ENCODE measurements at places on chromosomes 2 and 18. TPM values are rescaled to one million over a fixed set of nuclear protein-coding genes. Genes with fewer than 3 reads are reported as not detected.
A peak's percentile ranks its signal among the peaks of the same experiment; 100 is the strongest.

GRCh38 chr2:4693266-4693665 is 989.9 kb downstream of the DCDC2C start:
- H3K36me3 ChIP-seq = no peaks in the 10 kb centered on the region
- H3K4me1 ChIP-seq = no peaks in the 10 kb centered on the region
- no peak overlapping the region for H3K4me3 ChIP-seq
- no peak for DNase-seq

Gene MXD1
- total RNA-seq = 14.3 TPM

Gene ONECUT2
- not detected for total RNA-seq

- no peak for DNase-seq
These were observed 54.4 kb upstream of the CCDC68 start for GRCh38 chr18:55013685-55014084.

Gene RRM2
- total RNA-seq = 1.3 TPM

- DNase-seq = peak; percentile 2
- H3K36me3 ChIP-seq = no peaks in the 10 kb centered on the region
These were observed 36.4 kb downstream of the COL5A2 start for GRCh38 chr2:189142893-189143759.

Gene WDPCP
- 22.8 TPM for total RNA-seq

Gene HRH4
- 0.07 TPM for total RNA-seq

GRCh38 chr2:192347542-192347941 is 152.8 kb upstream of the TMEFF2 start:
- no peaks in the 10 kb centered on the region for H3K36me3 ChIP-seq
- no peak overlapping the region for H3K27ac ChIP-seq
- no peak overlapping the region for H3K4me3 ChIP-seq
- DNase-seq = no peak
- H3K27me3 ChIP-seq = no peaks in the 10 kb centered on the region
- no peaks in the 10 kb centered on the region for H3K4me1 ChIP-seq

Gene IL36RN
- not detected for total RNA-seq

DNA sequence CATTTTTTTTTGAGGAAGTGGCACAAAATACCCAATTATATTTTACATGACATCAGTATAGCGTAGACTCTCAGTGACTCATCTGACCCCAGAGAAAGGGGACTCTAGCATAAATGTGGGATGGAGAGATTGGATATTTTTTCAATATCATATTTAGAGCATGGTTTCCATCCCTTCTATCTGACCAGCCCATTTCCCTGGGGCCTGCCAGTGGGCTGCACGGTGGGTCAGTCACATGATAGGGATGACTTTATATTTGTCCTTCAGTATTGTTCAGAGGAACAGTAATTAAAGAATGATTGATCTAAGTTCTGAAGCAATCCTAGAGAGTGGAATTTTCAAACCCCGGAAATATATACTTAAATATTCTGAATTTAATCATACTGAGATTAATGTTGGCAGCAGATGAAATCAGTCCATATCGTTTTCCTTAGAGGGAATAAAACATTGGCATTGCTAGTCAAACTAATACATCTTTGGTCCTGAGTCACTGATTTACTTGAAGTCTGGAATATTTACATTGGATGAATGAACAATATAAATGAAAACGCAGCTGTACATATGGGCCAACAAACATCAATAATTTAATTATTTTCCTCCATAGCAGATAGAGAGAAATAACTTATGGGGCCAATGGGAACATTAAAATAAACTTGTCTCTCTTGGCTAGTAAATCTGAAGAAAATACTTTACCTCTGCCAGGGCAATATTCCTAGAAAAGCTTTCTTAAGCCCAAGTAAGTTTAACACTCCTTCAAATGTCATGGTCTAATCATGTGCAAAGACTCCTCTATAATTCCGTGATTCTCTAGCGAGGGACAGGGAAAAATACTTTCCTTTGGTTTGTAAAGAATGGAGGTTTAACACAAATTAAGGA is 563.6 kb upstream of the PKDCC start:
- H3K4me3 ChIP-seq = no peak overlapping the region
- H3K4me1 ChIP-seq = no peaks in the 10 kb centered on the region
- no peaks in the 10 kb centered on the region for H3K36me3 ChIP-seq
- H3K27ac ChIP-seq = no peak overlapping the region
- no peaks in the 10 kb centered on the region for H3K27me3 ChIP-seq
- DNase-seq = no peak

DNA sequence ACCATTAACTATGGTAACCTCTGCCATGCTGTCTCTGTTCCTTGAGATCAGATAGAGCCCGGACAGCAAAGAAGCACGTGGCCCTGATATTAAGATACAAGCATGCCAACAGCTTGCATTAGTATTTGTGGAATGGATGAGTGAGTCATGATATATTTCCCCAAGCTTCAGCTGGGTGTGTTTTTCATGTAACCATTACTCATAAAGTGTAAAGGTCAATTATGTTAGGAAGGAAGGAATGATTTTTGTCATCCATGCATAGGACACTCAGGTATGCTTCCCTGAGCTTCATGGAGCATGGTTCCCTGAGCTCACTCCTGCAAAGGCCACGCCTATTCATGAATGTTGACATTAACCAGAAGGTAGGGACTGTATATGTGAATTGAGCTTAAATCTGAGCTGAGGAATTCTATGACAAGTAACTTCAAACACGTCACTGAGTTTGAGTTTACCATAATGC is 74.6 kb downstream of the ARL4C start:
- H3K4me1 ChIP-seq = peaks cover 72% of the 10 kb centered on the region
- H3K27ac ChIP-seq = no peak overlapping the region
- H3K36me3 ChIP-seq = no peaks in the 10 kb centered on the region
- no peaks in the 10 kb centered on the region for H3K27me3 ChIP-seq
- no peak overlapping the region for H3K4me3 ChIP-seq

Gene CERKL
- not detected for total RNA-seq

DNA sequence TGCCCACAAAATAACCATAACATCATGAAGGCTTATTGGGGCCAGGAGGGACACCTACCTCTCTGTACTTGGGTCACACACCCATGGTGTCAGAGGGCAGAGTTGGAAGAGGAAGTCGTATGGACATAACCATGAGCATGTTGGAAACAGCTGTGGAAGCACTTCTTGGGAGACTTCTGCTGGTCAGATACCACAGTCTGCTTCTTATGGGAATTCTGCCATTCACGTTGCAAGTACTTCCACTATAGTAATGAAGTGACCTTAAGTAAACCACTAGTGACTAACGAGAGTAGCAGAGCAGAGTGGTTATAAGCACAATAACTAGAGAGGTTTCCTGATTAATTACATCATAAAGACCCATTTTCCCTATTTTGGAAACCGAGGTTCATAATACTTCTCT is 61.1 kb upstream of the TFPI start:
- H3K27ac ChIP-seq = no peak overlapping the region
- no peak overlapping the region for H3K4me3 ChIP-seq
- no peaks in the 10 kb centered on the region for H3K27me3 ChIP-seq
- H3K36me3 ChIP-seq = no peaks in the 10 kb centered on the region
- no peak for DNase-seq
- H3K4me1 ChIP-seq = no peaks in the 10 kb centered on the region

DNA sequence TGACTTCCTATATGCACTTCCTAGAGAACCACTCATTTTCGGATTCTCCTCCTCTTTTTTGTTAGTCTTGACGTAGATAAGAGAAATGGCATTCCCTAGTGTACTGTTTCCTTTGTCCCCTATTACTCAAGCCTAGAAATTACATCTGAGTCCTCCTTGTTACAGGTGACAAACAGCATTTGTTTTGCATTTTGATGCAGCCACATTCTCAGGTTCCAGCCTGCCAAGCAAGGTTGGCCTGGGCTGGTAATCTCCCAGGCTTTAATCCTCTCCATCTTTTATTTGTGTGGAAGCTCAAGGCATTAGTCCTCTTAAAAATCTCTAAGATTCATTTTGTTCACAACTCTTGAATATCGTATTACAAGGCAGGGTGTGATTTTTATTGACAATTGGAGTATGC is 318.0 kb upstream of the NRP2 start:
- H3K27ac ChIP-seq = no peak overlapping the region
- H3K4me1 ChIP-seq = no peaks in the 10 kb centered on the region
- no peak for DNase-seq
- no peaks in the 10 kb centered on the region for H3K36me3 ChIP-seq
- no peaks in the 10 kb centered on the region for H3K27me3 ChIP-seq
- H3K4me3 ChIP-seq = no peak overlapping the region

Gene EMX1
- total RNA-seq = not detected

DNA sequence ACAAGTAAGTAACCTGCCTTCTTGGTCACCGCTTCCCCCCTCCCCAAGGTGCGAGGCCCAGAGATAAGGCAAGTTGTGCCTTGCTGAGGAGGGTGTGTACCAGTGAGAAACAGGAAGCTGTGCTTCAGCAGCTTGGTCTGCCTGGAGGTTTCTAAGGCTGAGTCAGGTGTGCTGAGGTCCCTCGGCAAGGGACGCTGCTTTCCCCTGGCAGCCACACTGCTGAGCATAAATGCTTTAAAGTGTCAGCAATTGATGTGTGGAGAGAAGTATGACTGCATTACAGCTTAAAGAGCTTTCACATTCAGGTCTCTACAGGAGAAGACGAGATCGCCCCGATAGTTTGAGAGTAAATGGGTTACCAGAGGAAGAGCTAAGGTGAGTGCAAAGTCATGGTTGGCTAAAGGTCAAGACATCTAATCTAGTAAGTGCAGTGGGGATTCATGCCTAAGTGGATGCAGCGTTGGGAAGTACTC is 86.9 kb downstream of the LIMS1 start:
- peaks cover 53% of the 10 kb centered on the region for H3K4me1 ChIP-seq
- no peaks in the 10 kb centered on the region for H3K27me3 ChIP-seq
- H3K36me3 ChIP-seq = no peaks in the 10 kb centered on the region
- peak; percentile 81 for DNase-seq

Gene ARHGAP28
- total RNA-seq = not detected

Gene TMEM163
- 6.2 TPM for total RNA-seq

DNA sequence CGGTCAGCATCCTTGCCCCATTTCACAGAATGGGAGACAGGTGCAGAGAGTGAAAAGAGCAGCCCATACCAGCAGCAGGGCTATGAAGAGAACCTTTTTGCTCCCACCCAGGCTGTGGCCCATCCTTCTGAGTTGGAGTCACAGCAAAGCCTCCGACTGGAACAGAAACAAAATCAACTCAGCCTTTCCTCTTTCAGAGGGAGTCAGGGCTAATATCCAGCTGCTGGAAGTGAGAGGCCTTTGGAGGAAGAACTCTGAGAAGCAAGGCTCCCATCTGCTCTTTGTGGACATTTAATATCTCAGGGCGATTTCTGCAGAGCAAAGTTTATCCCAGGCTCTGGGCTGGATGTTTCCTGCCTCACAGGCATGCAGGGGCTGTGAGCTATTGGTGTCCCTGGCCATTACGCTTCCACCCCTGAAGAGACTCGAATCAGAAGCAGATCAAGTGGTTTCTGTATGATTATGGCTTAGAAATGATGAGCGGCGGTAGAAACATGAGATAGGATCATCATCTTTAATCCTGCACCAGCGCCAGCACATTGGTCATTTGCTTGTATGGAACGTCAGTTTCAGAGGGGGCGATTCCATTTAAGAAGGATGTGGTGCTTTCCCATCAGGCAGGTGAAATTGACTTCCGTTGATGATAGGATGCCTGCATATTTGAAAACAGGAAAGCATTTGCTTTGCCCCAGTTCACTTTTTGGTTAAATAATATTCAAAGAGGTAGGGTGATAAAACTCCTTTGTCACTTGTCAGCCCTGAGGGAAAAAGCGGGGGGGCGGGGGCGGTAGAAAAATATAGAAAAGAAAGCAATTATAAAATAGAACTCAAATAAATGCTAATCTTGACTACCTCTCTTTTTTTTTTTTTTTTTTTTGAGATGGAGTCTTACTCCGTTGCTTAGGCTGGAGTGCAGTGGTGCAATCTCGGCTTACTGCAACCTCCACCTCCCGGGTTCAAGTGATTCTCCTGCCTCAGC is 152.4 kb downstream of the LRRC30 start:
- no peak overlapping the region for H3K27ac ChIP-seq
- H3K36me3 ChIP-seq = no peaks in the 10 kb centered on the region
- DNase-seq = no peak
- H3K4me1 ChIP-seq = no peaks in the 10 kb centered on the region
- no peak overlapping the region for H3K4me3 ChIP-seq

Gene D2HGDH
- 67.7 TPM for total RNA-seq

GRCh38 chr2:42941633-42942176 is 149.3 kb upstream of the HAAO start:
- DNase-seq = no peak
- H3K4me3 ChIP-seq = no peak overlapping the region
- H3K36me3 ChIP-seq = no peaks in the 10 kb centered on the region

DNA sequence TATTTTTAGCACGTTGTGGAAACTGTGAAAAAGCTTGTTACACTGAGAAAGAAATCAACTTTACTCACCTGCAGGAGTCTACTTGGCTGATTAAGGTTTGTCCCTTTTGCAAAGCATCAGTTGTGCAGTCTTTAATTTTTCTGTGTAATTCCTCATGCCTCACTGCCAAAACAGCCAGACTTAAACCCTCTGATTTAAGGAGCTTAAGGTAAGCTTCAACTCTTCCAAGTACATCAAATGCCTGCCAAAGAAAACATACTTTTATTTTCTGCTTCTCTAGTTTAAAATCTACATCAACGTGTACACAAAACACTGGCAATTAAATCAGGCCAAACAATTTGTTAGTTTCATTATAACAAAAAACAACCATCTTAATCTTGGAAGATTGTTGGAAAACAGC is 98.0 kb upstream of the TTN start:
- peaks cover 7% of the 10 kb centered on the region for H3K36me3 ChIP-seq
- H3K4me1 ChIP-seq = no peaks in the 10 kb centered on the region

GRCh38 chr18:26119246-26119645 is 14.4 kb upstream of the PSMA8 start:
- DNase-seq = no peak
- no peaks in the 10 kb centered on the region for H3K27me3 ChIP-seq
- no peak overlapping the region for H3K27ac ChIP-seq
- no peaks in the 10 kb centered on the region for H3K4me1 ChIP-seq

DNA sequence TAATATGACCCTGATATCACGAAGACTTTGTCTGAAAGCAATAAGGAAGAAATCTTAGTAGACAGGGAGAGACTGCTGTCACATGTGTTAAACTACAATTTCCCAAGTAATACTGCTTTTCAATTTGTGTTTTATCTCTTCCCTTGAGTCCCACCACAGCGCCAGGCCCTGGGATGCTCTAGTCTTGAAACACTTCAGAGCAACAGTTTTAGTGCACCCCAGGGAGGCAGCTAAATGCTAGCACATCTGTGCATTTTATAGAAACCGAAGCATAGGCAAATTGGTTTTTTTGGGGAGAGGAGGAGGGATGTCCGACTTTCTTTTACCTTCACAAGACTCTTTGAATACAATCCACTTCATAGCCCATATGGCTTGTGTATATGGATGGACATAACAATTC is 550.0 kb upstream of the SYT4 start:
- no peak for DNase-seq
- H3K4me3 ChIP-seq = no peak overlapping the region
- H3K27me3 ChIP-seq = no peaks in the 10 kb centered on the region
- no peak overlapping the region for H3K27ac ChIP-seq
- no peaks in the 10 kb centered on the region for H3K36me3 ChIP-seq
- H3K4me1 ChIP-seq = no peaks in the 10 kb centered on the region

Gene CTAGE1
- total RNA-seq = not detected

GRCh38 chr2:55391155-55391554 is 28.5 kb downstream of the CCDC88A start:
- H3K36me3 ChIP-seq = no peaks in the 10 kb centered on the region
- H3K4me1 ChIP-seq = no peaks in the 10 kb centered on the region
- H3K27me3 ChIP-seq = no peaks in the 10 kb centered on the region
- H3K27ac ChIP-seq = no peak overlapping the region
- H3K4me3 ChIP-seq = no peak overlapping the region

GRCh38 chr2:190365499-190366204 is 22.3 kb downstream of the INPP1 start:
- peaks cover 8% of the 10 kb centered on the region for H3K36me3 ChIP-seq
- H3K27me3 ChIP-seq = no peaks in the 10 kb centered on the region
- DNase-seq = no peak
- H3K4me1 ChIP-seq = no peaks in the 10 kb centered on the region
- H3K4me3 ChIP-seq = no peak overlapping the region

- H3K4me1 ChIP-seq = no peaks in the 10 kb centered on the region
- no peaks in the 10 kb centered on the region for H3K36me3 ChIP-seq
- H3K27ac ChIP-seq = no peak overlapping the region
- no peak overlapping the region for H3K4me3 ChIP-seq
These were observed 96.6 kb downstream of the MEIS1 start for GRCh38 chr2:66531567-66531966.
